NCI-H1694 (cell line): ENCODE measurements at places on chromosomes 6 and 20.

- DNase-seq = peak; percentile 48
Observed at GRCh38 chr6:32153564-32154513, at the start of gene PPT2. PPT2 (plus strand) TSS chr6:32154141; CDS start chr6:32154595, 454 bp downstream.

DNA sequence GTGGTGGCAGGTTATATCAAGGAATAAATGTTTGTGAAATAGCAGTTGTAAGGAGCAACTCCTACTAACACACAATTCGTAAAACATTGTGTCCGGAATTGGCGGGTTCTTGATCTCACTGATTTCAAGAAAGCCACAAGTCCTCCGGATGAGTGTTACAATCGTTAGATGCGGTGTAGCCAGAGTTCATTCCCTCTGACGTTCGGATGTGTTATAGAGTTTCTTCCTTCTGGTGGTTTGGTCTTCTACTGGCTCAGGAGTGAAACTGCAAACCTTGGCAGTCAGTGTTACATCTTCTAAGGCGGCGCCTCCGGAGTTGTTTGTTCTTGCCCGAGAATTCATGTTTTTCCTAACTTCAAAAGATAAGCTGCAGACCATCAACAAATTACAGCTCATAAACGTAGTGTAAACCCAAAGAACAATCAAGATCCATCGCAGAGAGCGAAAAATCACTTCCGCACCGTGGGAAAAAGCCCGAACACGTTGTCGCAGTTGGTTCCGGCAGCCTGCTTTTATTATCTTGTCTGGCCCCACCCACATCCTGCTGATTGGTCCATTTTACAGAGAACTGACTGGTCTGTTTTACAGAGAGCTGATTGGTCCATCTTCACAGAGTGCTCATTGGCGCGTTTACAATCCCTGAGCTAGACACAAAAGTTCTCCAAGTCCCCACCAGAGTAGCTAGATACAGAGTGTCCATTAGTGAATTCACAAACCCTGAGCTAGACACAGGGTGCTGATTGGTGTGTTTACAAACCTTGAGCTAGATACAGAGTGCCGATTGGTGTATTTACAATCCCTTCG lies 58.2 kb downstream of the TRIM27 start:
- DNase-seq = no peak

DNA sequence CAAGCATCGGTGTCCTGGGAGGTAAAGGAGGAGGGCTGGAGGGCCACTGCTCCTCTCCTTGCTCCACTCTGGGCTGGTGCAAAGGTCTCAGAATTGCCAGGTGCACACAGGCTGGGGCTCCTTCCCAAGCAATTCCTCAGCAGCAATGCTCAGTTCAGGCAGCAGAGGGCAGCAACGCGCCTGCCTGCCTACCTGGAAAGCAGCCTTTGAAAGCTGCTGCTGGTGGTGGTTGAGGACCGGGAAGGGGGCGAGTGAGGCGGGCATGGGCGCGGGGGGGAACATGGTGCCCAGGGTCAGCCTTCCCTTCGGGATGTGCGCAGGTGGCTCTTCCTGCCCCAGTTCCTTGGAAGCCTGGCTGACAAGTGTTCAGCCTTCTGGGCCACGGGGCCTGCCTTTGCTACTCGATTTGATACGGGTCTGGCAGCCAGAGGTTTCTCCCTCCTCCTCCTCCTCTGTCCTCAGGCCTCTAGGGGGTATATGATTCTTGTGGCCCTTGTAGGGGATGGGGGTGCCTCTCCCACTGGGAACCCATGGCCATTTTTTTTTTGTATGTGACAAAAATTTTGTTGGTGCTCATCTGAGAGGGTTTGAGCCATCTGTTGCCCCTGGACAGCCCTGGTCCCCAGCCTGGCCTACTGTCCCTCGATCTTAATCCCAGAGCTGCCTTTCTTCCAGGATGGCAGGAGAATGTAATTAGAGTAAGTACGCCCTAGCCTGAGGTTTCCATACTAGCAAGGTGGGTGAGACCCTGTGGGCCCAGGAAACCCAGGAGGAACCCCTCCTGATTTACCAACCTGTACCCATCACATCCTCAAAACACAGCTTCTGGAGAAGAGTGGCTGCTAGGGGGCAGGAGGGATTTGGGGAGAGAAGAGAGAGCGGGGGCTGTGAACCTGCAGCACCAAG lies 20.1 kb downstream of the MRPS18A start:
- DNase-seq = peak; percentile 61

DNA sequence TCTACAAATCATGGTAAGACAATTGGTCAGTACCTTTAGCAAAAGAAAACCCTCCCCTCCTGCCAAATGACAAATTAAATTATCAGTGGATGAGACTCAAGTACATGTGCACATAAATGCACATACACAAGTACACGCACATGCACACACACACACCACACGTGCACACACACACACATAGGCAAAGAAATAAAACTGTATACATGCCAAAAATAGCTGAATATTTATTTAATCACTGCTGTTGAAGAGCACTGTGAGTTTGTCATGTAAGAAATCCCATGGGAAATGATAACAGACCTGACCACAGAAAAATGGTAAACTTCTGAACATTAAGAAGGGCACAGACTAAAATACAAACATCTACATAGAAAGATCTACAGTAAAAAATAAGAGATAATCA lies 46.6 kb upstream of the TNFAIP3 start:
- DNase-seq = no peak

DNA sequence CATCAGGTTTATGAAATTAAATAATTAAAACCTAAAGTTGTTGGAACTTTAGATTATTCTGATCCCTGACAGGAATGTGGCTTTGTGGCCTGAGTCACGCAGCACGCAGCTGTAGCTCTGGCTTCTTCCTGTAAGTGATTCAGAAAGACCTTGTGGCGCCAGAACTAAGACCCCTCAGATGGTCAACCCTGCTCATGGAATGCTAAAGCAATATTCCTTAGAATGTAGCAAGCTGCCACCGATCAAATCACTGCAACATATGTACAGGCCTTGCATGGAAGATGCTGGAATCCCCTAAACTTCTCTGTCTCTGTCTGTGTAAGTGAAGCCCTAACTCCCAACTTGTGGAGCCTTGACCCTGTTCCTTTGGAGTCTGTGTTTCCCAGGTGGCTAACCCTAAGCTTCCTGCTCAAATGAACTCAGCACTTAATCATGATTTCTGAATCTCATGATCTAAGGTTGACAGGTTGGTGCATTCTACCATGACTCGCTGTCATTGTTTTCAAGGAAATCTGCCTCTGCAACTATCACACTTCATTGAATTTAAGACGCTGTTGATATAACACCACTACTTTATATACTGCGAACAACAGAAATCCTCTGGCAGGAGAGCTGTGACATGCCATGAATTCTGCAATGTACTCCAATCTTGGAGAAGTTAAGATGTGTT lies 111.2 kb upstream of the CST7 start:
- DNase-seq = no peak

GRCh38 chr6:26270903-26271667 lies 93.9 kb upstream of the BTN3A2 start:
- no peak for DNase-seq

DNA sequence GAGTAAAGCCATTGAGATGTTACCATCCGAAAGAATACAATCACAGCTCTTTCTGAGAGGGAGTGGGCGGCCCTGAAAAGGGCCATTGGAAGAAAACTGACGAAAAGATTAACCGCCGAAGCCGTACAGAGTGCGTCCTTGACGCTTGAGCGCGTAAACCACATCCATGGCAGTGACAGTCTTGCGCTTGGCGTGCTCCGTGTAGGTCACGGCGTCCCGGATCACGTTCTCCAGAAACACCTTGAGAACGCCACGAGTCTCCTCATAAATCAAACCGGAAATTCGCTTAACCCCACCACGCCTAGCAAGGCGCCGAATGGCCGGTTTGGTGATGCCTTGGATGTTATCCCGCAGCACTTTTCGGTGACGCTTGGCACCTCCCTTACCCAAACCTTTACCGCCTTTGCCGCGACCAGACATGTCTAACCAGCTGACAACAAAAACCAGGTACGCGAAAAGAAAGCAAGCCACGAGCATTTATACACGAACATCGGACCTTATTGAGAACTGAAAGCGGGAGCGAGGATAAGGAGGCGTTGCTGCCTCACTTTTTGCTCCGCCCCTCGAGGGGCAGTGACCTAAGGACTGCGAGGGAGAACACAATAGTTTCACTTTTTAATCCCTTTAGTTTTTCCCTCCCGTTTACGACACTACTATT lies 60.3 kb upstream of the HFE start:
- peak; percentile 52 for DNase-seq

GRCh38 chr6:1385129-1386037 lies 4.0 kb upstream of the FOXF2 start:
- DNase-seq = no peak

- DNase-seq = no peak
Observed at GRCh38 chr20:1840817-1841553, 54.2 kb upstream of the SIRPA start.

GRCh38 chr6:139960671-139961070 lies 586.2 kb upstream of the CITED2 start:
- no peak for DNase-seq

- DNase-seq = no peak
Observed at GRCh38 chr6:116514111-116514510, 2.7 kb downstream of the CALHM5 start.
